Stimulated activated CD4-positive, alpha-beta T cell treated with anti-CD3 and anti-CD28 coated beads, TNF-alpha, amount 100 ng/mL, for 24 hours (primary cell): ENCODE measurements at places on chromosomes 2 and 18.

- DNase-seq, result no peak
These were observed 11.3 kb upstream of the KCNF1 start for GRCh38 chr2:10900216-10901109.

DNA sequence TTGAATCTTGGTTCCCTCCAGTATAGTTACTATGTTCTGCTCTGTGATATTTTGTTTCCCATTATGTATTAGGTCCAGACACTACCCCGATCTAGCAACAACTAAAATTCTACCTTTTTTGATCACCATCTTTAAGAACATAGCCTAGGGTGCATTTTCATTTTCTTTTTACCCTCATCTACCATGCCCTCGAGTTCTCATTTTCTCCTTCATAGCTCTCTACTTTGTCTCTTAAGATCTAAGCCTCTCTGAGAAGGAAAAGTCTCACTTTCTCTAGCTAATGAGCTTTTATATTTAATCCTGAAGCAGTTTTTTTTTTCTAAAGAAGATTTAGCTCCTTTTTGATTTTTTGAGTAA lies 1089.4 kb upstream of the SLC39A10 start:
- no peak for DNase-seq

- DNase-seq, result no peak
These were observed 282 bp upstream of the PUS10 start for GRCh38 chr2:61018318-61018755.

DNA sequence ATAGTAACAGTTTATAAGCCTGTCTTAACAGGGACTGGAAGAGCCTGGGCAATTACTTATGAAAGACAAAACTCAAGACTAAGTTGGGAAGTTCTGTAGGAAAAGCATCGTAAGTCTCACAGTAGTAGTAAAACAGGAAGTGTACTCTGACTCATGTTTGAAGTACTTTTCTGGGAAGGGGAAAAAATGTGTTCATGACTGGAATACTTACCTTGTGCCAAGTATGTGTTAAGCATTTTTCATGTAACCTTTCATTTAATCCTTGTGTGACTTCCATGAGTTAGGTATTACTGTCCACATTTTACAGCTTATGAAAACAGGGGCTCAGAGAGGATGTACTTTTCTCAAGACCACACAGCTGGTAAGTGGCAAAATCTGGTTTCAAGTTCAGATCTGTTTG lies 13.7 kb upstream of the SKOR2 start:
- no peak for DNase-seq

DNA sequence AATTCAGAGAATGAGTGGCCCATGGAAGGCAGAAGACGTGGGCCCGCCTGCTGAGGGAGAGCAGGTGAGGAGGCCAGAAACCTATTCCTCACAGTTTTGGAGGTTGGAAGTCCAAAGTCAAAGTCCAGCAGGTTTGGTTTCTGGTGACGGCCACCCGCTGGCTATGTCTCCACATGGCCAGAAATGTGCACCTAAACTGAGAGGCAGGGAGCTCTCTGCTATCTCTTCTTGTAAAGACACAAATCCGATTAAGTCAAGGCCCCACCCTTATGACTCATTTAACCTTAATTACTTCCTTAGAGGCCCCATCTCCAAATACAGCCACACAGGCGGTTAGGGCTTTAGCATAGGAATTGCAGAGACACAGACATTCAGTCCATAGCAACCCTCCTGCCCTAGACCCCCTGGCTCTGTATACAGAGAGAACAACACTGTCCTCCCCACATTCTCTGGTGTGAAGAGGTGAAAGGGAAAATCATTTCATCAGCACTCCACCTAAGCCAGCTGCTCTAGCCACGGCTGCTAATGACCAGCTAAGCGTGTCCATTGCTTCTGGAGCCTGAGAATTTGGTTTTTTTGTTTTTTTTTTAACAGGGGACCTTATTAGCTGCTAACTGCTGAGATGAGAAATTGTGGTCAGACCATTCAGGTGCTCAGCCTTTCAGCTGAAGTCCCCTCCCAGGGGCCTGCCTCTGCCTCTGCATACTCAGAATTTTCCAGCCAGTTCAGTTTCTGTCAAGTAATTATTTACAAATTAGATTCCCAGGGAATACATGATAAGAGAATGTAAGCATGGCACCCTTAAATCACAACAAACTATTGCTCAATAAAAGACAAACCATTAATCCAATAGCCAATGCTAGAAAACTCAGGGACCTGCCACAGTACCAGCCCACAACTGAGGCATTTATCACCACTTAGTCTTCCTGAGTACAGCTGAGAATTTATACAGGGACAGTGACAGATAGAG lies 368.7 kb upstream of the ID2 start:
- DNase-seq, result no peak
